ENCODE measurements at places on chromosomes 1 and 21. TPM values are rescaled to one million over a fixed set of nuclear protein-coding genes. Genes with fewer than 3 reads are reported as not detected.

DNA sequence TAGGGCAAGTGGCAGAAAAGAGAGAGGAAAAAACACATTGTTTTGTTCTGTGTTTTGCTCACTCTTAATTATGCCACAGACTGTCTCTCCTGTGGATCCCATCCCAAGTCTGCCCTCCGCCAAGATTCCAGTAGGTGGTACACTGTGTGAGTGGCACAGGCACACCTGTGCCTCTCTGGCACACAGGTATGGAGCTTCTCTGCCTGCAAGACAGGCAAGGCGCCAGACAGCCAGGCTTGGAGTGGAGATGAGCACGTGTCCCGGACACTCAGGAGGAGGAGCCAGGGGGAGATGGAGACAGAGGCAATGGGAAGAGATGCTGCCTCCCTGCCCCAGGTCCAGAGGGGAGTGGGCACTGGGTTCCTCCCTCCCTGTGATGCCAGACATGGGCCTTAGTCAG is 6.5 kb upstream of the GRIK3 start:
- no peaks in the 10 kb centered on the region for H3K4me1 ChIP-seq
- no peaks in the 10 kb centered on the region for H3K36me3 ChIP-seq
- no peak overlapping the region for H3K4me3 ChIP-seq
- peaks cover 6% of the 10 kb centered on the region for H3K27me3 ChIP-seq

LCE6A gene
- total RNA-seq: not detected

LORICRIN gene
- not detected for total RNA-seq

NCF2 gene
- 0.38 TPM for total RNA-seq

- H3K27me3 ChIP-seq: peaks cover 36% of the 10 kb centered on the region
- no peak overlapping the region for H3K4me3 ChIP-seq
- no peak for DNase-seq
- no peaks in the 10 kb centered on the region for H3K36me3 ChIP-seq
- peaks cover 2% of the 10 kb centered on the region for H3K4me1 ChIP-seq
These were observed 304.2 kb downstream of the CAMTA1 start for GRCh38 chr1:7089497-7089896.

DNA sequence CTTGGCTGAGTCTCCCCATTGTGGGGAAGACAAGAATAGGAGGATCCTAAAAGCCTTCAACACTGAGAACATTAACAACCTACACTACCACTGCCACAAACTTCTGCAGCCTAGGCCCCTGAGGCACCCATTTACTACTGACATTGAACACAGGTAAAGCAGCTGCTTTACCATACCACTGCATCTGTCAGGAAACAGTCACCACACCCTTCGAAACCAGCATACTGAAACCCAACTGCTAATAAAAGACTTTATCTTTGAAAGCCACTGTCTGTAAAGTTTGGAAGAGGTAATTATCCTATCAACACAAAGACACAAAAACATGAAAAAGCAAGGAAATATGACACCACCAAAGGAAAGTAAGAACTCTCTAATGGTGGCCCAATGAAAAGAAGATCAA is 7.4 kb downstream of the IFNAR1 start:
- no peak for DNase-seq
- no peaks in the 10 kb centered on the region for H3K27me3 ChIP-seq
- H3K36me3 ChIP-seq: peaks cover 27% of the 10 kb centered on the region

- H3K27ac ChIP-seq: no peak overlapping the region
- no peak for DNase-seq
- no peaks in the 10 kb centered on the region for H3K4me1 ChIP-seq
- H3K36me3 ChIP-seq: no peaks in the 10 kb centered on the region
These were observed 617.2 kb upstream of the ADGRL2 start for GRCh38 chr1:81183553-81183952.

- H3K27ac ChIP-seq: no peak overlapping the region
- DNase-seq: no peak
- H3K4me3 ChIP-seq: no peak overlapping the region
These were observed 12.8 kb upstream of the TSPEAR start for GRCh38 chr21:44724196-44724595.
